Stimulated activated CD4-positive, alpha-beta T cell treated with anti-CD3 and anti-CD28 coated beads, Interleukin-1b, Interleukin-23, amount 100 ng/mL, for 48 hours (primary cell): ENCODE measurements at places on chromosomes 13 and 19.

GRCh38 chr13:35480346-35480745, 3.9 kb upstream of the MAB21L1 start:
- no peak for DNase-seq

DNA sequence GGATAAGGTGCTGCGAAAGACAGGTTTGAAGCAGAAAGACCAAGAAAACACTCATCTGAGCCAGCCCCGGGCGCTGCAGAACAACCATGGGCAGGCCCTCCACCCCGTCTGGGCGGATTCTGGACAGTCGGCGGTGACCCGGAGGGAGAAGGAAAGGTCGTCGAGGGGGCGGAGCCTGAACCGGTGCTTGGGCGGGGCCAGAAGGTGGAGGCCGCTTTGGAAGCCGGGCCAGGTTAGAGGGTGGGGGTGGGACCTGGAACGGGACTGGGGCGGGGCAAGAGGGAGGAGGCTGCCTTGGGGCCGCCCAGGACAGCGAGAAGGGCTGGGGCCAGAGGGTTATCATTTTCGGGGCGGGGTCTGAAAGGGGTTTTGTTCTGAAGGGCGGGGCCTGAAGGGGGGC, 5.0 kb upstream of the ZNF765 start:
- no peak for DNase-seq

GRCh38 chr13:48216204-48216711, 16.7 kb upstream of the ITM2B start:
- DNase-seq: no peak

GRCh38 chr19:16290692-16291091, 33.9 kb upstream of the KLF2 start:
- DNase-seq: no peak

- DNase-seq: no peak
These were observed 145.7 kb upstream of the FBXL3 start for GRCh38 chr13:77172650-77173049.

GRCh38 chr13:108924541-108924940, 295.1 kb downstream of the MYO16 start:
- no peak for DNase-seq

GRCh38 chr13:114151565-114152284, 19.3 kb upstream of the RASA3 start:
- DNase-seq: peak; percentile 69

DNA sequence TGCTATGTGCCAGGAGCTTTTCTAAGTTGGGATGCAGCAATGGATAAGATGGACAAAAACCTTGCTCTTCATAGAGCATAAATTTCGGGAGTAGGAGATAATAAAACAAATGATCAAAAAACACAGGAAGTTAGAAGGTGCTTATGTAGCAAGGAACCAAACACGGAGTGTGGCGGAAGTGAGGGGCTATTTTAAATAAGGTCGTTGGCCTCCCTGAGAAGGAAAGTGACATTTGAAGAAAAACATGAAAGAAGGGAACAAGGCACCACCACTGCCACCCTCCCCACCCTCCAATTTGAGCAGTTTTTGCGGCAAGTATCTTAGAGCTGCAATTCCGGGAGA, 3.2 kb upstream of the GSX1 start:
- no peak for DNase-seq

DNA sequence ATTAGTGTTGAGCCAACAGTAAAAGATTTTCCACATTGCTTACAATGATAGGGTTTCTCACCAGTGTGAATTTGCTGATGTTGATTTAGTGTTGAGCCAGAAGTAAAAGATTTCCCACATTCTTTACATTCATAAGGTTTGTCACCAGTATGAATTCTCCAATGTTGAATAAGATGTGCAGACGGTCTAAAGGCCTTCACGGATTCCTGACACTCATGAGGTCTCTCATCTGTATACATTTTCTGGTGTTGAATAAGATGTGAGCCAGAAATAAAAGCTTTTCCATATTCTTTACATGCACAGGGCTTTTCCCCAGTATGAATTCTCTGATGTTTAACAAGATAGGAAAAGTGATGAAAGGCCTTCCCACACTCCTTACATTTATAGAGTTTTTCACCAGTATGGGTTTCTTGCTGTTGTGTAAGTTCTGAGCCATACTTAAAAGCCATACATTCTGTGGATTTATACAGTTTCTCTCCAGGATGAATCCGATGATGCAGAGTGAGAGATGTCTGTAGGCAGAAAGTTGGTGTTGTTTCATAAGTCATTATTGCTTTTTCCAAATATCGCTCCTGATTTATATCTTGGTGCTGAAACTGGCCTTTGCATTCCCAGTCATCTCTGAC, 22.4 kb downstream of the ZNF850 start:
- no peak for DNase-seq

DNA sequence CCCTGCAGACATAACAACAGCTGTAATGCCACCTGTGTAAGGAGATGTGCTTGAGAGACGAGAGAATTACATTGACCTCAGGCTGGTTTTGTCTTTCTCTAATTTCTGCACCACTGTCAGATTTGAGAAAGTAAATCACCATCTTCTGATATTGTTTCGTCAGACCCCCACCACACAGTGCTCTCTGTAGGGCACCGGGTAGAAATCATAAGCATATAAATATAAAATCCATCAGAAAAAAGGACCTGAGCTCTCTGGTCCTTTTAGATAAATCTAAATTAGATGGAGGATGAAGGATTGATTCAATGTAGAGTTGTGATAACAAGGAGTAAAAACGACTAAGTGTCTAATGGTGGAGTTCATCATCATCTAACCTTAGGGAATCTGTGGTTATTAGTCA, 1981.0 kb upstream of the PRR20A start:
- DNase-seq: no peak

- DNase-seq: no peak
These were observed 79.2 kb upstream of the UQCRFS1 start for GRCh38 chr19:29292153-29292552.

DNA sequence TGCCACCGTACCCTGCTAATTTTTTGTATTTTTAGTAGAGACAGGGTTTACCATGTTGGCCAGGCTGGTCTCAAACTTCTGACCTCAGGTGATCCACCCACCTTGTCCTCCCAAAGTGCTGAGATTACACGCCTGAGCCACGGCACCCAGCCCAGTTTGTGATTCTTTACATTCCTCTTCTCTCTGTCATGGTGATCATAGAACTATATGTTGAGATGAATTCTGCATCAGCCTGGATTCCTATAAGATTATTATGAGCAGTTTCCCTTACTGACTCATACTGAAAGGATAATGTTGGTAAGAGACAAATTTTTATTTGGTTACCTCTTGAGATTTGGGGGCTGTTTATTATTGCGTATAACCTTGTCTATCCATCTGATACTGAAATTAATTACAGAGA, 121.5 kb upstream of the CSNK1A1L start:
- DNase-seq: no peak

DNA sequence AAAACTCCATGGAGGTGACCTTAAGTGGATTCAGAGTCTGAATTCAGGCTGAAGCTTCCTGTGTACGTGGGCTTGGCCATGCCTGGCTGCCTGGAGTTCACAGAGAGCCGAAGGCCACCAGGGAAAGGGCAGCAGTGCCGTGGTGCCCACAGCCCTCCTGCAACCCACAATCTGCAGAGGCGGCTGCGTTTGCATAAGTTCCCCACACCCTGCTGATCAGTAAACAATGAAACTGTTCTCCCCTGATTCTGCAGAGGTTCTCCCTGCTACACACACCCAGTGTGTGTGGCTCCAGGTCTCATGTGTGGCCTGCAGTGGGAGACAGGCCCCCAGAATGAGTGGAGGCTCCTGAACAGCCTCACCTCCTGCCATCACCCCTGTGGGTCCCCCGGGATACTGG, 126.9 kb upstream of the SLC7A1 start:
- DNase-seq: no peak
